ENCODE measurements at places on chromosomes 7 and 10. TPM values are rescaled to one million over a fixed set of nuclear protein-coding genes. Genes with fewer than 3 reads are reported as not detected.

NME8 gene
- total RNA-seq = 0.22 TPM

RNF32 gene
- total RNA-seq = 0.75 TPM

CELF2 gene
- total RNA-seq = 37.2 TPM

GPR37 gene
- total RNA-seq = 16.9 TPM

ORAI2 gene
- total RNA-seq = 7.0 TPM

SLC29A4 gene
- 18.5 TPM for total RNA-seq

ATG9B gene
- total RNA-seq = 0.22 TPM

GJD4 gene
- total RNA-seq = 2.0 TPM

LOXL4 gene
- total RNA-seq = 9.7 TPM

TAS2R5 gene
- 1.1 TPM for total RNA-seq

PNLIPRP3 gene
- total RNA-seq = 0.04 TPM

HOXA6 gene
- total RNA-seq = 5.6 TPM

ADCYAP1R1 gene
- 5.8 TPM for total RNA-seq

ING3 gene
- 16.4 TPM for total RNA-seq

CUBN gene
- 2.0 TPM for total RNA-seq

DNA sequence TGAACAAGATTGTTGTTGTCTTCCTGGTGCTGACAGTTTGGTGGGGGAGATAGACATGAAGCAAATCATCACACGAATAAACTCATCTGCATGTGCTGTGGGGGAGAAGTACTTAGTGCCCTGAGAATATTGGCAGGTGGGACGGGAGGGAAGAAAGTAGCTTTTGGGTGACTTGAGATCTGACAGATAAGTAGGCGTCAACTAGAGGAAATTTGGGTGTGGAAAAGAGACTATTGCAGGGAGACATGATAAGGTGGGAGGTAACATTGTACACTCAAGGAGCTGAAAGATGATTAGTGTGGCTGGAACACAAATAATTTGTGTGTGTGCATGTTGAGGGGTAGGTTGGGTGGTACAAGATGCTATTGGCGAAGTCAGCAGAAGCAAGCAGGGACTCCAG, 30.1 kb downstream of the CNNM2 start:
- DNase-seq = no peak

GRCh38 chr10:99143651-99144050, 92.0 kb downstream of the HPSE2 start:
- peak; percentile 5 for DNase-seq

- peak; percentile 48 for DNase-seq
Measured at GRCh38 chr7:75971961-75972763, 22.2 kb downstream of the TMEM120A start.

GRCh38 chr10:734481-734880, 45.0 kb upstream of the DIP2C start:
- no peak for DNase-seq

DNA sequence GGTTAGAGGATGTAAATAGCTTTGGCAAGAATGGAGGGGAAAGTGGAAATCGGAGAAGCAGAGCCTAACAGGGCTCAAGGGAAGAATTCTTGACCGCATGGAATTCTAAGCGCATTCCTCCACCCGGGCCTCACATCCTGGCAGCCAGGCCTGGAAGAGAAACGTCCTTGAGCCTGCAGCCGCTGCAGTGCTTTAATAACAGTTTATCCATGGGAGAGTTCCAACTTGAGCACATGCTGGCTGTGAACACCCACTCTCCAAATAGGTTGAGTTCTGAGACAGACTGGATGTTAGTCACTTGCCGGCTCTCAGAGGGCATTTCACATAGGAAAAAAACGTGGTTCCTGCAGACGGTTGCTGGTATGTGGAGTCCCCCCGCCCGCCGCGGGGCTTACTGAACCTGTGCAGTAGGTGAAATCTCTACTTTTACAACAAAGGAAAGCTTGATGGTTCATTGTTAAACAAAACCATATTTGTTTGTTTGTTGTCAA, 61.4 kb upstream of the STEAP1B start:
- DNase-seq = peak; percentile 98

DNA sequence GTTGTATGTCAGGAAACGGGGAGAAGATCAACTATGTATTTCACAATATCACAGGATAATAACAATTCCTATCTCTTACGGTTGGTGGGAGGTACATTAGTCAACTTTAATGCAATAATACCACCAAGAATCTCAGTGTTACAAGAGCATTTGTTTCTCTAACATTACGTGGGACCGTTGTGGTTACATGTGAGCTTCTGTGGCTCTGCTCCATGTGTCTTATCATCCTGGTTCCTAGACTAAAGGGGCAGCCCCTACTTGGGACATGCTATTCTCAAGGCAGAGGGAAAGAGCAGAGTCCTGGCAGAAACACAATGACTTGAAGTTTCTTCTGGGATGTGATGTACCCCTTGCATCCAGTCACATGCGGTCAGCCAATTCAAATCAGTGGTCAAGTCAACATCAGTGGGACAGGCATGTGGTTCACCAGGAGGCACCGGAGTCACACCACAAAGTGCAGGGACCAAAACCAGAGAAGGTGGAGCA, 2.5 kb upstream of the ZNF22 start:
- DNase-seq = peak; percentile 4

GRCh38 chr7:106022193-106022821, 59.2 kb downstream of the CDHR3 start:
- no peak for DNase-seq

GRCh38 chr10:58278274-58278961, 9.5 kb downstream of the CISD1 start:
- no peak for DNase-seq

GRCh38 chr7:92621026-92621540, 30.9 kb upstream of the FAM133B start:
- DNase-seq = peak; percentile 93

DNA sequence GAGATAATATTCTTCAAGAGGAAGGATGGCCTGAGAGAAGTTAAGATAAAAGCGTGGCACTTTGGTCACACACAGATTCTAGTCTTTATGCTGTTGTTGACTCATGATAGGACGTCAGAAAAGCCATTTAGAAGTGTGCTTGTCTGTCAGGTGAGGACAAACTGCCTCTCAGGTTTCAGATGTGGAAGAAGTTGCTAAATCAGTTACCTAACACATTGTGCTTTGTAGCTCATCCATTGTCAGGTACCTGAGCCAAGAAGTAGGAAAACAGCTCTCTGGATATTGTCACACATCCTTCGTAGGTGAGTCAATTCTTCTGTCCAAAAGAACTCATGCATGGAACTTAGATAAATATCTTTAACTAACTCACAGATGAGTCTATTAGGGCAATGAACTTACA, 49.5 kb upstream of the PHYHIPL start:
- no peak for DNase-seq

DNA sequence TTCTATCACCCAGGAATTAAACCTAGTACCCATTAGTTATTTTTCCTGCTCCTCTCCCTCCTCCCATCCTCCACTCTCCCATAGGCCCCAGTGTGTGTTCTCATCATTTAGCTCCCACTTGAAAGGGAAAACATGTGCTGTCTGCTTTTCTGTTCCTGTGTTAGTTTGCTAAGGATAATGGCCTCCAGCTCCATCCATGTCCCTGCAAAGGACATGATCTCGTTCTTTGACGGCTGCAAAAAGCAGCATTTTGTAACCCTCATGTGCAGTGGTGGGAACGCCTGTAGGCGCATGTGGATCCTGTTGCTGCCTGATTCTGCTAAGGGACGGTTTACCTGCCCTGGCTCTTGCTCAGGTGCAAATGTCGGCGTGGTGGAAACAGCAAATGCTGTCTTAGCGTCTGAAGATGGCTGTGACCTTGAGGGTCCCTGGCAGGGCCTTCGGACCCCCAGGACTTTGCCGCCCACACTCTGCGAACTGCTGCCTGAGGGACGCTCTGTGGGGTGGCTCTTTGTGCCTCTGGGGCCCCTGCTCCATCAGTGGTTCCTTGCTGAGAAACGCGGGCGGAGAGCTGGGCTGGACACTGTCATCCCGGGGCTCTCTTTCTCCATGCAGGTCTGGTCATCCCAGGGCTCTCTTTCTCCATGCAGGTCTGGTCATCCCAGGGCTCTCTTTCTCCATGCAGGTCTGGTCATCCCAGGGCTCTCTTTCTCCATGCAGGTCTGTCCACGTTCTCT, 5.6 kb upstream of the MTG1 start:
- no peak for DNase-seq

- DNase-seq = peak; percentile 7
Measured at GRCh38 chr7:124351950-124352349, 319.1 kb upstream of the TMEM229A start.

- no peak for DNase-seq
Measured at GRCh38 chr7:158702944-158703343, 1.7 kb downstream of the NCAPG2 start.

DNA sequence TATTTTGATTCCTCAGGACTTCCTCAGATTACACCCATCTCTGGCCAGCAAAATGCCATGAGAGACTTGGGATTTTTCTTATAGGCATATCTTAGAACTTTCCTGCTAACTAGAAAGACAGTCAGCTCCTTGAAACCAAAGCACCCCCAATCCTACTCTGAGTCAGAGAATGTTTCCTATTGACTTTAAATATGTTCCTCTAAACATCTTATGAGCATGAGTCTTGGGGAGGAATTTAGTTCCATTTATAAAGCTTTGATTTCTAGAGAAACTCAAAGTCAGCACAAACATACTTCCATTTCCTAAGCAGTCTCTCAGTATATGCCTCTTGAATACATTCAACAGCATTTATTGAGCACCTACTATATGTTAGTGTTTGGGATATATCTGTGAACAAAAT, 128.5 kb downstream of the INHBA start:
- DNase-seq = no peak

DNA sequence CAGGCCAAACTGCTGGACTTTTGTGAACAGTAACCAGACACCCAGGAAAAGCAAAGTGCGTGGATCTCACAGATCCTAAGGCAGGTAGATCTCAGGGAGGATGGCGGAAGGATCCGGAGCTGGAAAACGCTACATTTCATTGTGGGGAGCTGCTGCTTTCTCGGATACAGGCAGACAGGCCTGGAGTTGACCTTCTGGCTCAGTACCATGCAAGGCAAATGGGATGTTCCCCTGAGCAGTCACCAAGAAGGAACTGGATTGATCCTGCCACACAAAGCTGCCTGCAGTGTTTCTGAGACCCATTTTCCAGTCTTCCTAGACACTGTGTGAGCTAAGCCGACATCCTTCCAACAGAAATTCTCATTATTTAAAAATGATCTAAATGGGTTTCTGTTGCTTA, 65.5 kb downstream of the ZRANB1 start:
- no peak for DNase-seq

DNA sequence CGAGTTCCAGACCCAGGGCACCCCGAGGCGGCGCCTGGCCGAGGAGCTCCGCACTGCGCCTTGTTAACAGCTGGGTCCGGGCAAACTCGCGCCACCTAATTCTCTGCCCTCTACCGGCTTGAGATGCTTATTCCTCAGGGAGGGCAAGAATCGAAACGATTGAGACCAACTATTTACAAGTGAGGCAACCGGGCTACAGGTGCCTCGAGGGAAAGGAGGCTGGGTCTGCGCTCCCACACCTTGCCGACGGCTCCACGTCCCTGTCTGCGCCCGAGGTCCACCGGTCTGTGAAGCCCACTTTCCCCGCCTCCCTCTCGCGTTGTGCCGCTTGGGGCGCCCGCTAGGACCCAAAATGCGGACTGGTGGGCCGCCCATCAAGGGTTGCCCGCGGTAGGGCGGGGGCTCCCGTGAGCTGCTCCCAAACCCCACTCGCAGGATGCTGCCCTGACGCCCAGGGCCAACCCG, 527 bp downstream of the AKR1B1 start:
- DNase-seq = peak; percentile 57

DNA sequence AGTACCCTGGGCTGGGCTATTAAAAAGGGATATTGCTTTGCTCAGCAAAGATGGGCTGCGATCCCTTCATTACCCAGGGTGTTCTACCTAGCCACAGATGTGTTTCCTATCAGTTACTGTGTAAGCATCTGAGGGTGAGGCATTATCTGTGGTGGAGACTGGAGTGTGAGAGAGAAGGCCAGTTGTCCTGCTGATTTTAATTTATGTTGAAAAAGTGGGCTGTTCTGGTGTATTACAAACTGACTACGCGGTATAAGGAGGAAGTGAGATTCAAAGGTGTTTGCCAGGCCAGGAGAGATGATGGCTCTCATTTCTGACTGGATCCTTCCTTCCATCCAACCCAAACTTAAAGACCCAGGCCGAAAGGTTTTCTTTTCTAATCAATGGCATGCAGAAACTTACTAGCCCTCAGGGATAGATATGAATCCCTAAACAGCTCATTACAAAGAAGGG, 7.6 kb downstream of the TCF7L2 start:
- peak; percentile 40 for DNase-seq

- DNase-seq = peak; percentile 16
Measured at GRCh38 chr10:54797636-54798321, 3.3 kb downstream of the PCDH15 start.

- DNase-seq = peak; percentile 78
Measured at GRCh38 chr7:74417419-74417971, 36.2 kb upstream of the GTF2IRD1 start.

GRCh38 chr7:17109020-17109419, 189.4 kb upstream of the AHR start:
- DNase-seq = no peak

- peak; percentile 33 for DNase-seq
Measured at GRCh38 chr10:99234791-99235657, 628 bp downstream of the HPSE2 start.

DNA sequence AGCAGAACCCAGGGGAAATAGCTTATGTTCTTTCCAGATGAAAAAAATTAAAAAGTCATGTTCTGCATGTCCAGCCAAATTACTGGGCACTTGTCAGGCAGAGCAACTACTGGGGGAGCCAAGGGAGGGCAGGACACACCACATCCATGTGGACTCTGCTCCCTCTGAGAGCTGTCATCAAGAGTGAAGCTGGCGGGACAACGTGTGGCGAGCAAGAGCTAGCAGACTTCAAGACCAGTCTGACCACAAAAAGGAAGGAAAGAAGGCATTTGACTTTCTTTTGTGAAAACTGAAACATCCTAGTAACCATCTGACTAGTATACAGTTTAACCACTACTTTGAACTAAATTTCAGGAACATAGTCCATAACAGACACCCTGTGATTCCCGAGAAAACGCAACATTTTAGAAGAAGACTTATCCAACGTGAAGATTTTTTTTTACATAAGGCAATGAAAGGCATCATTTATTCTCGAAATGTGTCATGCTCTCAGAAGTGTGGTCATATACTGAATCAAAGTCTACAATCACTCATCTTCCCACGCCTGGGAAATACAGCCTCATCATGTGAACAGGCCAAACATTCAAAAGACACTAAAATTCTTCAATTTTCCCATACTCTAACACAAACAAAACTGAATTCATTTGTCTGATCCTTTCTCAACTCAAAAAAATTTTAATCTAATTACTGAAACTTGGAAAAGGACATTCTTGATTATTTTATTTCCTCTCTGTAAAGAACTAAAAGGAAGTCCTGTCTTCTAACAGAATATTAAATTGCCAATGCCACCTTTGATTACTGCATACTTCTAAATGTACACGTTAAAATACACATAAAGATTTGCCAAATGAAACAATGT, 15.5 kb downstream of the CYTH3 start:
- DNase-seq = peak; percentile 78

- DNase-seq = no peak
Measured at GRCh38 chr7:83159731-83160130, 3.0 kb downstream of the PCLO start.

GRCh38 chr7:66427956-66428355, 200.7 kb upstream of the KCTD7 start:
- DNase-seq = no peak
